Effector CD4-positive, alpha-beta T cell (primary cell): ENCODE measurements at places on chromosomes 2 and 18.

- DNase-seq: no peak
Measured at GRCh38 chr2:223537651-223538601, 64.2 kb downstream of the SCG2 start.

DNA sequence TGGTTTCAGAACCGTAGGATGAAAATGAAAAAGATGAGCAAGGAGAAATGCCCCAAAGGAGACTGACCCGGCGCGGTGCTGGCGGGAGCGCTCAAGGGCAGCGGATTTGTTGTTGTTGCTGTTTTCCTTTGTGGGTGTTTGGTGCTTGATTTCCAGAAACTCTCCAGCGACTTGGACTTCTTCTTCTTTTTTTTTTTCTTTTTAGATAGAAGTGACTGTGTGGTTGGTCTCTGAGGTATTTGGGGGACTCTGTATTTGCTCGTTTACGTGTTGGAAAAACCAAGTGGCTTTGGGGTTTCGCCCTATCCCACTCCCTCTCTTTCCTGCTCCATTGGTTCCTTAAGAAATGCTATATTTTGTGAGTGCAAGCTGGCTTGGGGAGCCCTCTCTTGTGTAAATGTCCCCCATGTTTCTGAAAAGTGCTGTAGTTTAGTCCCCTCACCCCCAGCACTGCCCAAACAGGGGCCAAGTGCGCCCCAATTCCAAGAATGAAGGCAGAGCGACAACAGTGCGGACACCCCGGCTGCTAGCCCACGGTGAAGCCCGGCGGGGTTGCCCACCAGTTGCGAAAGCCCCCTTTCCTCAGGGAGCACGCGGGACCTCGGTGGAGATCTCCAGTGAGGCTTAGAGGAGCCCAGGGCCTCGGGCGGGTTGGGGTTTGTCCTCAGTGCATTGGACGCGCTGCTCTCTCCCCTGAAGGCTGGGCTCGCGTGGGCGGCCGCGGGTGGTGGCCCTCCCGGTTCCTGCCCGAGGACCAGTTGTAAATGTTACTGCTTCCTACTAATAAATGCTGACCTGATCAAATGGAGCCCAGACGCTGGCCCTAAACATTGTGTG lies 1.8 kb downstream of the HOXD9 start:
- no peak for DNase-seq

GRCh38 chr2:155372969-155373368 lies 674.5 kb downstream of the KCNJ3 start:
- no peak for DNase-seq

GRCh38 chr2:64263315-64263714 lies 119.1 kb upstream of the PELI1 start:
- DNase-seq: no peak
